ENCODE measurements at places on chromosomes 6 and 20. TPM values are rescaled to one million over a fixed set of nuclear protein-coding genes. Genes with fewer than 3 reads are reported as not detected.

DNA sequence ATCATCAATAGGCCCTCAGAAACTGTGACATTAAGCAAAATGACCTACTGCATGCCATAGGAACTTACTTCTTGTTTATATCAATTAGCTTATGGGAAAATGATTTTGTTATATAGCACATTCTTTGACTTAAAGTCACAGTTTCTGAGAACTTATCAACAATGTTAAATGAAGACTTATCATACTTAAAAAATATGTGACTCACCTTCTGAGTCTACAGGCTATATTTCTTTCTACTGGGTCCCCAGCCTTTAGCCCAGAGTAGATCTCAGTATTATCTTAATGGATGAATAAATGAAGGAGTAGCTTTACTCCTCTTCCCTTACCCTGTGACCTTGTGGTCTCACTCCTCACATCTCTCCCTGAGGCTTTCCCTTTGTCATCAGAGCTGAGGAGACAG, 180.2 kb downstream of the MAFB start:
- no peak for DNase-seq

GRCh38 chr6:84061613-84062398, 28.2 kb downstream of the MRAP2 start:
- DNase-seq: no peak

Gene HMGCLL1
- 0.52 TPM for total RNA-seq

DNA sequence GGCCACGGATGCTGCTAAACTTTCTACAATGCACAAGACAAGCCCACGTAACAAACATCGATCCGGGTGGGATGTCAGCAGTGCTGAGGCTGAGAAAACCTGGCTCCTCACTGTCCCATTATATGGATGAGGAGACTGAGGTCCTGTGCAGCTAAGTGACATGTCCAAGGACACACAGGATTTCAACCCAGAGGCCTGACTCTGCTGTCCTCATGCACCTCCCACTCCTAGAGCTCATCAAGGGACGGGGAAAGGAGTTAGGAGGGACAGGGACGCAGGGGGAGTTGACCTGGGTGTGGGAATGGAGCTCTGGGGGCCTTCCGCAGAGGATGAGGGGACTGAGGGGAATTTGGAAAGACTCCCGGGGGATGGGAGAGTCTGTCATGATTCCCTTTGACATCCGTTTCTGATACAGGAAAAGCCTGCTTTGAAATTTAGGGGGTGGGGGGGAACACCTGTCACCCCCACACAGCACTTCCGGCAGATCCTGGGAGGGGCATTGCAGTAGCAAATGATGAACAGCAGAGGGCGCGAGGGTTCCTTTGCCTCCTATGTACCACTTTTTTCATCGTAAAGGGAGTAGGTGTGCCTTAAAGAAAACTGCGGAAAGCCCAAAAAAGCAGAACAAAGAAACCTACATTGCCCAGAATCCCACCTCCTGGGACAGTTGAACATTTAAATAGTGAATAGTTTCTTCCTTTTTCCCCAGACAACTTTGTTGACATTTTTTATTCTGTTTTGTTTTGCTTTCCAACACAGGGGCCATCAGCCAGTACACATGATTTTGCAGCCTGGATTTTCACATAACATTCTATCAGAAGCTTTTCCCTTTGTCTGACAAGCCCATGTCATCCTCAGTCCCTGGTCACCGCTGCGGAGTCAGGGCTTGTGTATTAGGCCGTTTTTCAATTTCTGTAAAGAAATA, 48.6 kb downstream of the SLC2A10 start:
- peak; percentile 64 for DNase-seq

DNA sequence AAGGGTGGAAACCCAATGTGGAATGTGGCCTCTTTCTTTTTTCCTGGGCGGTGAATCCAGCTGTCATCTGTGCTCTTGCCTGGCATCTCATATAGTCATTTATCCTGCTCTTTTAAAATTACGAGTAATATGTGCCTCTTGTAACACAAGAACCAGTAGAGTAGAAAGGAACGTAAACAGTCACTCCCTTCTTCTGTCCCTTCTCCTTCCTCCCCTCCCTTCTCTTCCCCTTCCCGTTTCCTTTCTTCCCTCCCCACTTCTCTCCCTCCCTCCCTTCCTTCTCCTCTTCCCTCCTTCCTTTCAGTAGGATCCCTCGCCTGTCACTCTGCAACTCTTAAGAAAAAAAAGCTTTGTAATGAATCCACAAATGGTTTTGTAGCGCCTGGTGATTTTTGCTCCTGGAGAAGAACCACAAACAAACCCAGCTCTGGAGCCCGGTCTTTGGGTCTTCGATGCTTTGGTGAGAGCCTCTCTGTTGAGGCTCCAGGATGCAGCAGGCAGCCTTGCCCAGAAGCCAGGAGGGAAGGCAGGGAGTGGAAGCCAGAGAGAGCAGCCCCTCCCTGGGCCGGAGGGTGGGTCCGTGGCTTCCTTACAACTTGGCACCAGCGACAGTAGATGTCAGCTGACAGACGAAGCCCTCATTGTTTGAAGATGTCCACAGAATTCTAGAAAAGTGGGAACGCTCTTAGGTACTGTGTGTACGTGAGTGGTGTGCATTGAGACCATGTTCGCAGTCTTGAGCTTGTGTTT, 15.0 kb downstream of the DUSP22 start:
- DNase-seq: no peak

DNA sequence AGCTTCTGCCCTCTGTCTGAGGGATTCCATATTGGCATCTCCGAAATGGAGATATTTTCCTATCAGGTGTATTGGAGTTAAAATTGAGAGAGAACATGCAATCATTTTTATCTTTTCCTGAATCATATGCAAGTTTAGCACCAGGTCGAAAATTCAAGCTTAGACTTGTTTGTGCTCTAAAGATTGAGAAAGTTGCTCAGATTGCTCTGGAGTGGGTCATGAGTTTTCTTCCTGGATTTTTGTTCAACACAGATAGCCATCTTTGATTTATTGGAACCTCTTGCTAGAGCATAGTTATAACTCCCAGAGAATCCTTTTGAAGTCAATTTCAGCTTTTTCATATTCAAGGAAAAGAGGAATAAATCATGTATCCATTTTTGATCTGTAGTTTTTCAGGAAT, 373.5 kb upstream of the FLRT3 start:
- no peak for DNase-seq

Gene POU3F2
- not detected for total RNA-seq

Gene MLN
- total RNA-seq: 0.48 TPM

DNA sequence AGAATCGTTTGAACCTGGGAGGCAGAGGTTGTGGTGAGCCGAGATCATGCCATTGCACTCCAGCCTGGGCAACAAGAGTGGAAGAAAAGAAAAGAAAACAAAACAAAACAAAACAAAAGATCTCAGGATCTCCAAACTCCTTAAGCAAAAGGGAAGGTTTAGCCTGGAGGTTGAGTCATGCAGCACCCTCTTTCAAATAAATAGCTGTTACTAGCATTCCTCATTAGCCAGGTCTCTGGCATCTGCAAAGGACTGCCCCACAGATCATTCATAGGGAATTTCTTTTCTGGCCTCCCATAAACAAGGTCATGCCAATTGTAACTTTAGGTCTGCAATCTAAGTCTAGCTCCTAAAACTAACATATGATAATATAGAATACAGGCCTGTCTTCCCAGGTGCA, 37.2 kb downstream of the EDN1 start:
- no peak for DNase-seq

Gene HLA-DMB
- 6.7 TPM for total RNA-seq

GRCh38 chr20:32524829-32525501, 60.2 kb downstream of the NOL4L start:
- no peak for DNase-seq

DNA sequence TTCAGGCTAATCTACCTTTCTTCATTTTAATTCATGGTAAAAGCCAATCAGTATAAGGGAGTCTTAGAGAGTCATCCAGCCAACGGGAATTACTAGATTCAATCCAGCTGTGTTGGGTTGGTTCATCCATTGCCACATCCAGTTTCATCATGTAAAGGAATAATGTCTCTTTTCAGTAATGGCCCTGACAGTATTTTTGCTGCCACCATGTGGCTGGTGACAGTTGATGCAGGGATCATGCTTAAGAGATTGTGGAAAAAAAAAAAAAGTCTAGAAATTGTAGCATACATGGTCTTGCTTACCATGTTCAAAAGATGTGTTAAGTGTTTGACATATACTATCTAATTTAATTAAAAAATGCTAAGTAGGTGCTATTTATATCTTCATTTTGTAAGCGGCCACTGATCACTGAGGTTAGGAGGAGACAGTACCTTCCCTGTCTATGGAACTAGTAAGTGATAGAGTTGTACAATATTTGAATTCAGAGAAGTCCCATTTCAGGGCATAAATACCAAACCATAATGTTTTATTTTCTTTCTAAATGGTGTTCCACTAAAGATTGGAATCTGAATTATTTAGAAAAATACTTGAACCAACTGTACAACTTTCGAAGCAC, 135.9 kb downstream of the KHDRBS2 start:
- peak; percentile 20 for DNase-seq

Gene TFAP2C
- 1.3 TPM for total RNA-seq

DNA sequence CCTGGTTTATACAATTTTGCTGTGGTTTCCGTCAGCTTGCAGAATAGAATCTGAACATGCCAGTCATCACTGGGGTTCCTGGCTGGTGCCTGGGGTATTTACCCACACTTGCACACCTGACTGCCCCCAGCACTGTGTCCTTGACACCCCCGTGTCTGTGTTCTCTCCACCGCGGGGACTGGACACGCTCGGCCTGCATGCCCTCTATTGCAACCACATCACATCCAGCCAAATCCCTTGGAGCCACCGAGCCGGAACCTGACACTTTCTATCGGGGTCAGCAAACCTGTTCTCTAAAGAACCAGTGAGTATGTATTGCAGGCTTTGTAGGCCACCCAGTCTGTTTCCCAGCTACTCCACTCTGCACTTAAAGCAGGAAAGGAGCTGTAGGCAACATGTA, 527.5 kb downstream of the PRKN start:
- no peak for DNase-seq

GRCh38 chr20:48404598-48404997, 423.2 kb downstream of the PREX1 start:
- no peak for DNase-seq

DNA sequence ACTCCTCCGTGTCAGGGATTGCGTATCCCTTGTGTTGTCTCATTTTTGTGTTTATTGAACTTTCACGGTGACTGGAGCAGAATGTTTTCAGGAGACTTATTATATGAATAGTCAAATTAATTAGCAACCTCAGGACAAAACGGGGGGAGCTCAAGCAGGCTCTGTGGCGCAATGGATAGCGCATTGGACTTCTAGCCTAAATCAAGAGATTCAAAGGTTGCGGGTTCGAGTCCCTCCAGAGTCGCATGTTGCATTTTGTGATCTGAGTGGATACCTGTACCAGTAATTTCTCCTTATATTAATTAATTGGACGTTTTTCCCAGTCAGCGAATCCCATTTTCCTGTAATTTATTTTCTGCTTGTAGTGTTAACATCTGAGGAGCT, 89.1 kb upstream of the ZNF184 start:
- no peak for DNase-seq

Gene EDN1
- 9.5 TPM for total RNA-seq

DNA sequence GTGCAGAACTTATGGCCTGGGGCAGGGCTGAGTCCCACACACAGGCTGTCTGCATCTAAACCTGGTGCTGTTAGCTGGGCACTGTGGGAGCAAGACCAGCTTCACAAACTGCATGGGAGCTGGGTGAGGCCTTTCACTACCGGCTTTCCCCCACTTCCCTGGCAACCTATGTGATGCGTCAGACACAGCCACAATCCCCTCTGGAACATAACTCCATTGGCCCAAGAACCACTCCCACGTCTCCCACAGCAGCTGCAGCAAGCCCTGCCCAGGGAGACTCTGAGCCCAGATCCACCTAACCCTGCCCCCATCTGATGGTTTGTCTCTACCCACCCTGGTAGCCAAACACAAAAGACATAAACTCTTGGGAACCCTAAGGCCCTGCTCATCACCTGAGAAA, 9.3 kb downstream of the WDR27 start:
- DNase-seq: no peak

DNA sequence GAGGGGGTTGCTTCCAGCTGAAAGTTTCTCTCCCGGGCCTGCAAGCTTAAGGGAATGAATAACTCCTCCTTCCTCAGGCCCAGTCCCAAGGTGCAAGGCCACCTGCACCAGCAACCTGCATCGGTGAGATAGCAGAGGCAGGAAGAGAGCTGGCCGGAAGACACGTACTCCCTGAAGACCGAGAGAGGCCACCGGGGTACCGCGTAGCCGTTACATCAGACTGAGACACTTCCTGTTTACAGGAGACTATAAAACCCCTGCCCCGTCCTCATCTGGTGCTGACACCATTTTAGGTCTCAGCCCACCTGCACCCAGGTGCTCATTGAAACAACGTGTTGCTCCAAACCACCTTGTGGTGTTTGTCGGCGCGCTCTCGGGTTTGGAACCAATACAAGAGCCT, 60.5 kb upstream of the PRND start:
- no peak for DNase-seq

Gene ADAM33
- total RNA-seq: 6.7 TPM

- DNase-seq: no peak
Measured at GRCh38 chr20:36644032-36644705, 1.8 kb downstream of the SLA2 start.

Gene F13A1
- total RNA-seq: 49.4 TPM

DNA sequence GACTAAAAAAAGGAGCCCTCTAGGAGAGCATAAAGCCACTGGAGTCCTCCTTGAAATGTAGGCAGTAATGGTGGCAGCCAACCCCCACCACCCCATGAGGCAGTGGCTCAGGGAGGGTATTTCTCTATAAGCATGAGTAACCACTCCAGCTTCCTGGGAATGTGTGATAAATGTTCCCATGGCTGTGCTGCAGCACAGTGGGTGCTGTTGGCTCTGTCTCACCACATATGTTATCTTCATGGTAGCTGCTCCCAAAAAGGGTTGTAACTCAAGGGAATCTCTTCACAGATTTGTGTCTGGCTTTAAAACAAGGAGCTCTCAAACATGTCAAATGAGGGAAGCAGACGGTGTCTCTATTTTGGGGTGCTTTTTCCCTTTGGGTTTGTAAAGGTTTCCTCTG, 7.5 kb upstream of the PHACTR1 start:
- DNase-seq: no peak

GRCh38 chr6:81633391-81633790, 119.1 kb downstream of the TENT5A start:
- no peak for DNase-seq

- no peak for DNase-seq
Measured at GRCh38 chr6:88872962-88873361, 90.5 kb downstream of the RNGTT start.

GRCh38 chr20:11219192-11219591, 545.4 kb upstream of the JAG1 start:
- DNase-seq: no peak

Gene RAB44
- 0.08 TPM for total RNA-seq

GRCh38 chr20:54123587-54124180, 50.1 kb downstream of the CYP24A1 start:
- peak; percentile 76 for DNase-seq

- no peak for DNase-seq
Measured at GRCh38 chr20:55173601-55174000, 698.2 kb downstream of the DOK5 start.

All from colonic mucosa (tissue), 4 donors.